ENCODE measurements at places on chromosomes 12 and 14. TPM values are rescaled to one million over a fixed set of nuclear protein-coding genes. Genes with fewer than 3 reads are reported as not detected.

- no peak for DNase-seq
Measured at GRCh38 chr14:52069307-52070050, 620 bp upstream of the NID2 start.

DNA sequence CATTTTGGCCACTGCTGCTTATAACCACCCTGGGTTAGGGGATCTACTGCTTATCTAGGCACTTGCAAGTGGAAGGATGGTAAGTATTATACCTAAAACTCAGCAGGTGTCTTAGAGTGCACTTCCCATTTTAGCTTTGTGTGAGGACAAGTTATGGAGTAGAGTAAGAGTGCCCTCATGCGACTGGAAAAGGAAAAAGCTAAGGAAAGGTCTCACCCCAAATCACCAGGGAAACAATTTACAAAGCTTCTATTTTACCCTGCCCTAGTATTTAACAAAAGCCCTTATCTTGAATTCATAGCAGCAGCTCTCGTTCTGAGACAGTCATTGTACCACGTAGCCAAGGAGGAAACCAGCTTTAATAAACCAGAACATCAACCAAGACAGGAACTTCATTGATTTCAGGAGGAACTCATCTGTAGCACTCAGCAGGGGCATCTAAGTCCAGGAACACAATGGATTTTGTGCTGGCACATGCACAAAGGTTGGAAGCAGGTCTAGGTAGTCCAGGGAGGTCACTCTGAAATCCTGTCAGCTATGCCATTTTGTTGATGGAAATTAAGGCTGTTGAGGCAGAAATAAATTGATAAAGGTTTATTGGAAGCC, 2.9 kb downstream of the RDH12 start:
- no peak for DNase-seq

EML1 gene
- total RNA-seq: 34.0 TPM

DNA sequence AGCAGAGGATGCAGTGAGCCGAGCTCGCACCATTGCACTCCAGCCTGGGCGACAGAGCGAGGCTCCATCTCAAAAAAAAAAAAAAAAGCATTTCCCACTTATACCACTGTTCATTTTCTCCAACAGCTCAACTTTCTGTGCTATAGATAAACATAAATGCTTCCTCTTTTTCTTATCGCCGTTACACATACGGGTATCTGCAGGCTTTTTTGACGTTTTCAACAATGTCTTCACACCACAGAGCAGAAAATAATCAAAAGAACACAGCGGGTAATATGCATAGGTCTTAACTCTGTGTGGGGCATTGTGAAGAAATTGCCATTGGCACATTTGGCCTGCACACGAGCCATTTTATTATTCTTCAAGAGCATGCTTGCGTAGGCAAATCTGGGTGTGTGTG, 86.4 kb downstream of the CAPZA3 start:
- no peak for DNase-seq

BRF1 gene
- total RNA-seq: 21.1 TPM

- DNase-seq: no peak
Measured at GRCh38 chr12:46794593-46795190, 31.1 kb downstream of the SLC38A4 start.

DNA sequence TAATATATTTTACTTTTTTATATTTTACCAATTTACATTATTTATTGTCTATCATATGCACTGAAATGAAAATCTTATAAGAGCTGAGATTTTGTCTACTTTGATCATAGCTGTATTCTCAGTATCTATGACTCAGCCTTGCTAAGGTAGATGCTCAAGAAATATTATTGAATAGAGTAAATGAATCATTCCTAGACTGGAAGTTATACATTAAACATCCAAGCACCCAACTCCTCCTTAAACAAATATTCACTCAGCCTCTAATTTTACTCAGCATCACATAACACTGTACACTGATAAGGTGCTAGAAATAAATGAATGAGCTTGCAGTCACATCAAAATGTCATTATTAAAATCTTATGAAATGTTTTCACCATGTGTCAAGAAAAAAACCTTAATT, 1424.9 kb downstream of the LRFN5 start:
- DNase-seq: no peak

DNA sequence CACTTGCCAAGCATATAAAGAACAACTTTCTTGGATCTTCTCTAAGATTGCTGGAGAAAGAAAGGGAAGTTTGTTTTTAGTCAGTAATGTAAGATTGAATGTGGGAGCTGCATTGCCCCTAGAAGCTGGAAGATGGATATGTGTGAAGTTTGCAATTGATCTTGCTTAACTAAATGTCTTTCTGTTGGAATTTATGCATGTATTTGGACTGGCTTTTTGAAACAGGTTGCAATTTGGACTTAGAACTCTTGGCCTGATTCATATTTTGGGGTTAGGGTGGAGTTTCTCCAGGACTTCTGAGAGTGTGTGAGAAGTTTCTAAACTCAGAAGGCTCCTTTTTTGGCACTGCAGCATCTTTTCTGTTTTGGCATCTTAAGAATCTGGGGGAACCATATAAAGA, 26.4 kb downstream of the IFT43 start:
- no peak for DNase-seq

GRCh38 chr12:16130343-16130742, 147.1 kb downstream of the SLC15A5 start:
- no peak for DNase-seq

GRCh38 chr12:57549909-57550640, at the start of gene KIF5A:
TSS of gene KIF5A (plus strand) at chr12:57550044. CDS start at chr12:57550272, 228 bp downstream.
- peak; percentile 62 for DNase-seq

DNA sequence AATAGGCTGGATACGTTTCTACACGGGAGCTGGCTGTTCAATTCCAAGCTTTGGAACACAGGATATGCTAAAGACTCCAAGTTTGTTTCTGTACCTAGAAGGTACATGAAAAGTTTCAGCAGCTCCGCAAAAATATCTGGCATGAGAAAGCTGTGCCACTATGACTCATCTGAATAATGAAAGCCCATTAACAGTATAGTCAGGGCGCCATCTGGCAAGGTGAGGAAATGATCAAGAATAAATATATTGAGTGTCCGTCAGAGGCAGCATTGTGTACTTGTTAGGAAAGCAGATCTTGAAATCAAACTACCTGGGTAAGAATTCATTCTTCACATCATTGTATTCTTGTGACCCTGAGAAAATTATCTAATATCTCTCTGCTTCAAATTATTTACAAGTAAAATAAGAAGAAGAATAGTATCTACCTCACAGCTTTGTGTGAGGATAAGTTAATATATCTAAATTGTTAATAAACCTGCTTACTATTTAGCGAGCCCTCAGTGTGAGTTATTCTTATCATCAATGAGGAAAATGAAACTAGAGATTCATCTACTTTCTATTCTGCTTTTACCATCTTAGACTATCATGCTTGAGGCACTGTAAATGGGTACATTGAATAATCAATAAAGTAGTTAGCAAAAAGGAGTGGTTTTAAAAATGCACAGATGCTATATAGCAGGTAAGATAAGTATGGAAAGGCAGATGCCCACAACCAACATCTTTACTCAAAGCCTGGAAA, 53.5 kb downstream of the FSCB start:
- no peak for DNase-seq

DNA sequence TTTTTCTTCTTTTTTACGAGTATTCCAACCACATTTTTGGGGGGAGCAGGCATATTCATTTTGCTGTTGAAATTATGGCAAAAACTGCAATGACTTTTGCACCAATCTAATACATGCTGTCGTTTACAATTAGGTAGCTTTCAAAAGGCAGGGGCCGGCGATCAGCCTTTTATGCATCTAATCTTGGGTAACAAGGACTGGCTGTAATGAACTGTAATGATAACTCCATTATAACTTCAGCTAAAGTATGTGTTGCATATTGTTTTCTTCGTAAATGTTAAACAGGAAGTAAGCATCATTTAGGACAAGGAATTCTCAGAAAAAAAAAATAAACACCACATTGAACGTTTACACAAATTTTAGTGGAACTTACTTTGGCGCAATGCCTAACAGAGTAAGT, 30.3 kb upstream of the KLRF1 start:
- DNase-seq: no peak

DNA sequence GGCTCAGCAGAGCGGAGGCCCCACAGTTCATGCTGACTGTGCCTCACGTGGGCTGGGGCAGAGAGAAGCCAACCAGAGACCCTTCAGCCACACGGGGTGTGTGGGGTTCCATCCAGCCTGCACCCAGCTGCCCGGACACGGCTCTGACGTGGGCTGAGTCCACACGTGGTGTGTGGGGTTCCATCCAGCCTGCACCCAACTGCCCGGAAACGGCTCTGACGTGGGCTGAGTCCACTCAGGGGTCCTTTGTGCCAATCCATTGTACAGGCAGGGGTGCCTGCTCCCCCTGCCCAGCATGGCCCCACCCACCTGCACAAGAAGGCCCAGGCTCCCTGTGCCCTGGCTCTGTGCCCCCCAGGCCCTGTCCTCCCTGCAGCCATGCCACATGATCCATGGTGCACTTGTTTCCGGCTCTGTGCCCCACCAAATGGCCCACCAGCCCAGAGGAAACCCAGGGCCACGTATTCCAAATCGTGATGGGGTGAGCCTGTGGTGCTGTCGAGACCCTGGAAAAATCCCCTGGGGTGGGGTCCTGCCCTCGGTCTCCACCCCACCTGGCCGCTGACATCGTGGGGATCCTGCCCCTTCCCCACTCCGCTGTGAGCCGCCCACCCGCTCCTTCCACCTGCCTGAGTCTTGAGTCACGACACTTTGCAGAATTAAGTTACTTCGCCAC, 99.3 kb upstream of the SFSWAP start:
- DNase-seq: no peak

PRPH gene
- 0.57 TPM for total RNA-seq

DNA sequence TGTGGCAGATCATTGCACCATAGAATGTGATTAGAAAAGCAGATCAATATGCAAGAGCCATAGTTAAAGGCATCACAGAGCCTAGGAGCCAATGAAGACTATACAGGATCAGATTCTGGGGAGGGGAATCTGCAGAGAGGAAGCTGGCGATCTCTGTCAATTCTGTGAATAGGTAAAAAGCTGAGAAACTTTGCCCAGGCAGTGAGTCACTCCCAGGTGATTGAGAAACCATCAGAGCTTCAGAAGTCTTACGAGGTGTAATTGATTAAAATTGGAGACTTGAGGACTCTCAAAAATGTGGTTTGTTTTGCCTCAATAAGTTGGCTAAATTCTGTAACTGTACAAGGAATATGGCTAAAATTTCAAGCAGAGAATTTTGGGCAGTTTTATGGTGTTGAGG, 41.7 kb upstream of the TSPAN11 start:
- no peak for DNase-seq

GRCh38 chr12:117563007-117563406, 201.6 kb upstream of the NOS1 start:
- DNase-seq: no peak

GRCh38 chr12:27277846-27278260, 33.8 kb downstream of the STK38L start:
- no peak for DNase-seq

ACSS3 gene
- 18.5 TPM for total RNA-seq

DNA sequence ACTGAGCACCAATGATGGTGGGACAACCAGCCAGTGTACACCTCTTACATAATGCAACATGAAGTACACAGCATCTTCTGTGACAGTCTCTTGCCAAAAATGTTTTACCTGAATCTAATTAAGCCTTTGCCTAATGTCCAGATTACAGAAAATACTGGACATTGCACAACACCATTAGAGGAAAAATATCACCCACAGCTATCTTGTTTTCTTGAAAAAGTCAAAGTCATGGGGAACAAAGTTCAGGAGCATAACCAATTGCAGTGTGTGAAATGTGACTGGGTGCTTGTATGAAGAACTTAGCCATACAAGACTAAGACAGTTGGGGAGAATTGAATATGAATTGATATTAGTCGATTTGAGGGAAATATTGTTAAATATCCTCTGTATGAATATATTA, 12.1 kb upstream of the ANO6 start:
- DNase-seq: no peak

CACNB3 gene
- 6.1 TPM for total RNA-seq

DNA sequence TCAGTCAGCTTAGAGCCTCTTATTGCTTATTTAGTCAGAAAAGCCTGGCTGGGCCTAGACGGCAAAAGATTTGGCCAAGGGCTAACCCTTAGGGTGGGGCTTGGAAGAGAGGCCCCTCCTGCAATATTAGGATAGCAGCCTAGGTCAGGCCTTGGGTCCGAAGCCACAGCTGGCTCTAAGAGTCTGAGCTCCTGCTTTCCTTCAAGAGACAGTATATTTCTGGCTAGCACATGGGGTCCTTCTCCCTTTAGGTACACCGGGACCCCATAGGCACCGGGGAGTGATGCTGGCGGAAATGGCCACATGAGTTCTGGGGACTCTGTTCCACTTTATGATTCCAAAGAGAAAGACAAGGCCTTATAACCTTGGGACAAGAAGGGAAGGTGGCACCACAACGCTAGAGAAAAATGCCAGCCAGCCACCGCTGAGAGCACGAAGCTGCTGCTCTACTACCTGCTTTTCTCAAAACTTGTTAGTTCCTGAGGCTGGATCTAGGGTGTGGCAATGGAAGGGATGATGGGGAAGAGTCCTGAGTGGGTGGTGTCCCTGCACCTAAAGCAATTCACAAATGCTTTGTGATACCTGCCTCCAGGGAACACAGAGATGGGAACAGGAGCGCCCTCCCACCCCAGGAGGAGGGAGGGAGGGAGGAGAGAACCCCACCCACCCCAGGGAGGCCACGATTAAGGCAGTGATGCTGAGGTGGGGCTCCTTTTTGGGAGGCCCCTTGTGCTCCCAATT, 3.1 kb upstream of the AVIL start:
- no peak for DNase-seq

KIF5A gene
- 0.24 TPM for total RNA-seq

ADAM21 gene
- total RNA-seq: not detected

Data from right cardiac atrium (tissue), 5 donors.